ENCODE measurements at places on chromosomes 2 and 18.

- DNase-seq, result no peak
- H3K27me3 ChIP-seq, result no peaks in the 10 kb centered on the region
- H3K4me3 ChIP-seq, result no peak overlapping the region
- H3K27ac ChIP-seq, result no peak overlapping the region
These were observed 87.3 kb downstream of the ANTXR1 start for GRCh38 chr2:69100220-69100723.

- no peaks in the 10 kb centered on the region for H3K4me1 ChIP-seq
- H3K36me3 ChIP-seq, result no peaks in the 10 kb centered on the region
- no peak overlapping the region for H3K27ac ChIP-seq
- no peak for DNase-seq
These were observed 665.2 kb upstream of the NRXN1 start for GRCh38 chr2:51697095-51697494.

GRCh38 chr2:43609290-43609918, 13.6 kb upstream of the THADA start:
- no peak overlapping the region for H3K27ac ChIP-seq
- no peak overlapping the region for H3K4me3 ChIP-seq
- no peaks in the 10 kb centered on the region for H3K27me3 ChIP-seq
- peaks cover 11% of the 10 kb centered on the region for H3K4me1 ChIP-seq
- DNase-seq, result peak; percentile 87

- H3K4me1 ChIP-seq, result peaks cover 7% of the 10 kb centered on the region
- H3K27me3 ChIP-seq, result no peaks in the 10 kb centered on the region
- DNase-seq, result no peak
- H3K4me3 ChIP-seq, result no peak overlapping the region
- H3K27ac ChIP-seq, result no peak overlapping the region
- no peaks in the 10 kb centered on the region for H3K36me3 ChIP-seq
These were observed 7.8 kb upstream of the ETAA1 start for GRCh38 chr2:67389286-67389685.

- peak overlapping the region; percentile 51 for H3K27ac ChIP-seq
- DNase-seq, result no peak
- peaks cover 3% of the 10 kb centered on the region for H3K4me1 ChIP-seq
- no peaks in the 10 kb centered on the region for H3K36me3 ChIP-seq
- H3K27me3 ChIP-seq, result no peaks in the 10 kb centered on the region
These were observed 51.8 kb downstream of the KCNG2 start for GRCh38 chr18:79849328-79850207.

DNA sequence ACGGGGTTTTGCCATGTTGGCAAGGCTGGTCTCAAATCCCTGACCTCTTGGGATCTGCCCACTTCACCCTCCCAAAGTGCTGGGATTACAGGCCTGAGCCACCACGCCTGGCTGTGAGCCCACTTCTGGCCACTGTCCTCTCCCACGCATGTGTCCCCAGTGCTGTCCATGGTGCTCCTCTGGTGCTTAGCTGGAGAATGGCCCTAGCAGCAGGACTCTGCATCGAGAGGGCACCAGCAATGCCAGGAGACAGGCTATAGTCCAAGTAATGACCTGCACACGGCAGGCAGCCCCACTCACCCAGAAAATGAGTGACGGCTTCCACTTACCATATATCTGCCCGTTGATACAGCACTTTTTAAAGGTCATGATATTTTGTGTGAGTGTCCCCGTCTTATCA, 66.3 kb upstream of the NARS1 start:
- no peaks in the 10 kb centered on the region for H3K36me3 ChIP-seq
- H3K27ac ChIP-seq, result no peak overlapping the region
- H3K4me1 ChIP-seq, result no peaks in the 10 kb centered on the region
- DNase-seq, result no peak

- H3K36me3 ChIP-seq, result no peaks in the 10 kb centered on the region
- peak overlapping the region; percentile 87 for H3K27ac ChIP-seq
- DNase-seq, result peak; percentile 45
- H3K4me1 ChIP-seq, result peaks cover 68% of the 10 kb centered on the region
- H3K27me3 ChIP-seq, result no peaks in the 10 kb centered on the region
These were observed 78.5 kb upstream of the STK17B start for GRCh38 chr2:196249860-196250259.

DNA sequence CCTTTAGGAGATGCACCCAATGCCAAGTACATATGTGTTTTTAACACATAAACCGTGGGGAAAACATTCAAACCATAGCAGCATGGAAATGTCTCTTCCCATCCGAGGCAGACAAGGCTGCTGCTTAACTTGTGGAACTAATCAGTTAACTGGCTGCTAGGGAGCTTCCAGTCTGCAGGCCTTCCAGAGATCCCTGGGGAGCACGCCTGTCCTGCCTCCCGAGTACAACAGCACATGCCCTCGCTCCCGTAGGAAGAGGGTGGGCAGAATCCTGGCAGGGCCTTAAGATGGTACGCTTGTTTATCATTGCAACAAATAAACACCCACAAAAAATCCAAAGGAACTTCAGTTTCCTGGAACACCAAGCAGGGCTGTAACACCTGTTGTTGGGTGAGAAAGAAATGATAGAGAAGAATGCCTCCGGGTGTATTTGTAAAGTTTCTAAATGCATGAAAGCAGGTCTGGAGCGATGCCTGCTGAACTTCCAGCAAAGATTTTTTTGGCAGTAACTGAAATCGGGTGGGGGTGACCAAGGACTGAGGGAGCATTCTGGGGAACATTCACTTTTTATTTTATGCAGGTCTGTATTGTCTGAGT, 56.2 kb downstream of the EDAR start:
- H3K27me3 ChIP-seq, result no peaks in the 10 kb centered on the region
- H3K4me3 ChIP-seq, result peak overlapping the region; percentile 8
- no peaks in the 10 kb centered on the region for H3K36me3 ChIP-seq
- peak overlapping the region; percentile 68 for H3K27ac ChIP-seq
- H3K4me1 ChIP-seq, result peaks cover 19% of the 10 kb centered on the region

- H3K4me1 ChIP-seq, result peaks cover 33% of the 10 kb centered on the region
- no peak overlapping the region for H3K4me3 ChIP-seq
- DNase-seq, result peak; percentile 67
- no peaks in the 10 kb centered on the region for H3K27me3 ChIP-seq
- no peaks in the 10 kb centered on the region for H3K36me3 ChIP-seq
These were observed 100.4 kb upstream of the FZD5 start for GRCh38 chr2:207869784-207870778.

DNA sequence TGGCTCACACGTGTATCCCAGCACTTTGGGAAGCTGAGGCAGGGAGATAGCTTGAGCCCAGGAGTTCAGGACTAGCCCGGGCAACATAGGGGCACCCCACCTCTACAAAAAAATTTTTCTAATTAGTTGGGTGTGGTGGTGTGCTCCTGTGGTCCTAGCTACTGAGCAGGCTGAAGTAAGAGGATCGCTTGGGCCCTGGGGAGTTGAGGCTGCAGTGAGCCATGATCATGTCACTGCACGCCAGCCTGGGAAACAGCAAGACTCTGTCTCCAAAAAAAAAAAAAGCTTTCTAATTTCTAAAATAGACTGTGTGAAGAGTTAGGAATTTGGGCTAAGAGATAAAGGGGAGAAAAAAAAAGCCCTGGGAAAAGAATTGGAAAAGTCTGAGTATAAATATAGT, 51.9 kb upstream of the NAB1 start:
- no peak overlapping the region for H3K27ac ChIP-seq
- H3K27me3 ChIP-seq, result no peaks in the 10 kb centered on the region
- H3K36me3 ChIP-seq, result no peaks in the 10 kb centered on the region
- no peaks in the 10 kb centered on the region for H3K4me1 ChIP-seq
- H3K4me3 ChIP-seq, result no peak overlapping the region

Data from SJCRH30 (cell line).